Endothelial cell (in vitro differentiated cells): ENCODE measurements at places on chromosomes 5 and 9.

DNA sequence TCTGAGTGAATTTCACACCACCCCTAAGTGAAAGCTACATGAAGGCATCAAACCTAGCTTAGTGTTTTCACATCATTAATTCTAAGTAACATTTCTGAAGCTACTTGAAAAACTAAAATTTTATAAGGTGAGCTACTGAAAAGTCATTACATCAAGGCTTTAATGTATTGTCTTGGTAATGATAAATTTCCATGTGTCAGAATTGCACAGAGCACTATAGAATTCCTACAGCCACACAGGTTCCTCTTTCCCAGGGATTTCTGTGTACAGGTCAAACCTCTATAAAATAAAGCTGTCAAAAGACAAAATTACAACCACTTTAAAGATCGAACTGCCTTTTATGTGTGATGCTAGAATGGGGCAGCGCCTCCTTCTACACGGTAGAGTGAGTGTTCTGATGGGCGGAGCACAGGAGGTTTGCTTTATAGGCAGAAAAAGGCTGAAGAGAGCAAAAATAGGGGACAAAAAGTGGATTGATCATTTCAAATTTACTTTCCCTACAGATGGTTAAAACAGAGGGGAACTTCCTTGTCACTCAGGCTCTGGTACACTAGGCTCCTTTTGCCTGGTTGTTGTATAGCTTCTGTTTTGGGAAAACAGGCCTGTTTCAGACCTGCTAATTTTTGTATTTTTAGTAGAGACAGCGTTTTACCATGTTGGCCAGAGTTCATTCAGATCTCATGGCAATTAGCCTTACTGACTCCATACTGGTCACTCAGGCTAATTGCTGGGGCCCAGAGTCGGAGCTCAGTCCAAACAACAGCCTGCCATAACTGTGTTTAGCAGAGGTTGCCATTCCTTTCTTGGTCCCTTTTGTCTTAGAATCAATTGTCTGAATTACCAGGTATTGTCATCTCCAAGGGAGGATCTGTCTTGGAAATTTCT lies 102.5 kb upstream of the BASP1 start:
- no peak for DNase-seq

DNA sequence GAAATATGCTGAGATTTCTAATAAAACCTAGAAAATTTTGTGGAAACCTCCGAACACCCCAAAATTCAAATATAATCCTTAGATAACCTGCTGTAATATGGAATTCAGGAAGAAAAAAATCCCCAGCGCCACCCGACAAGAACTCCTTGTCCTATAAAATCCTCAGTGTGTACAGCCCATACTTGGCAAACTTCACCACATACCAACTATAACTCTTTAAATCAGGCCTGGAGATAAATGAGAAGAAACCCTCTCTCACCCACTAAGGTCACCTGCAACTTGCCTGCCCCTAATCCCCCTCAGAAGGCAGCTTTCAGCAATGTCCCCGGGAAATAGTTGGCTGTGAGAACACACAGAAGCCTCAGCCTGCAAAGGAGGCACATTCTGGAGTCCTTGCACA lies 90.5 kb downstream of the SH3TC2 start:
- DNase-seq: no peak

DNA sequence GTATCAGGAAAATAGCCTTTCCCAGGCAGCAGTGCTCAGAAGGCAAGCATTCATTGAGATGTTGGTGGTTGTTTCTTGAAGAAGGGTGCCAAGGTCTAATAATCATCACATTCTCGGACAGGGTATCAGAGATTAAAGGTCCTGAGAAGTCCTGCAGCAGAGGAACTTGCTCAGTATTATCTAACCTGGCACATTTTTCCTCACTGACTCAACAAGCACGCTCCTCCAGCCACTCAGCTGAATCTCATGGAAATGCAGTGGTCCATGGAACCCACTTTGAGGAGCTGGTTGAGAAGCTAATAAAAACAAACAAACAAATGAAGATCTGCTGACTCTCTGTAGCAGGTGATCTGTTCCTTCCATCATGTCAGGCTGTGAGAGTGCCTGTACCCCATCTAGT lies 35.3 kb upstream of the ICE1 start:
- no peak for DNase-seq

- no peak for DNase-seq
Observed at GRCh38 chr5:151374539-151374938, 27.2 kb upstream of the SLC36A2 start.

GRCh38 chr9:92138157-92138959 lies 23.1 kb upstream of the SPTLC1 start:
- DNase-seq: peak; percentile 93

GRCh38 chr5:128579639-128580038 lies 41.6 kb upstream of the FBN2 start:
- no peak for DNase-seq

- DNase-seq: no peak
Observed at GRCh38 chr5:142659405-142659804, 26.5 kb downstream of the FGF1 start.

DNA sequence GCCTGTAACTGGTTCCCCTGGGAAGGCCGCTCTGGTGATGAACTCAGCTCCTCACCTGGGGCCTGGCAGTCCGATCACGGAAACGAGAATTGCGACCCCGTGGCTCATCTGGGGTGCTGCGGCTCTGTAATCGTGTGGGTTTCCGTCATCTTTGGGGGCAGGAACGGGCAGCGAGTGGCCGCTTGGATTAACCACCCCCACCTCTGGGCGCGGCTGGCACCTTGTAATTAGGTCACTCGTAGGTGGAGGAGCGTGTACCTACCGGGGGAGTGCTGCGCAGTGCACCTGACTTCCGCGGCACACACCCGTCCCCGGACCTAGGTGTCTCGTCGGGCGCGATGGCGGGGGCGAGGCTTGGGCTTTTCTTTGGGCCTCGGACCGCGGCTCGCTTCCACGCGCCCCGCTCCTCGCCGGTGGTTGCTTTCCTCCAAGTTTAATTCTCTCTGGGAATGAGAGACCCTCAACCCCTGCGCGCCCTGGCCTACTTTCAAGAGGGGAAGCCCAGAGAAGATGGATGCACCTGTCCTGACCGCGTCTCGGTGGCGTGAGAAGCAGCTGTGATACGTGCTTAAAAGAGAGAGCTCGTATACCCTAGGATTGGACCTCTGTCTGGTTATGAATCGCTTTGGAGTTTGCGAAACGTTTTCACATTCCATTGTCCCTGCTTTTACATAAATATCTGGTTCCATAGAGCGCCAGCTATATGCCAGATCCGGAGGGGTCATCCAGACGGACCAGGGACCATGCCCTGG lies 744 bp upstream of the PPP2CA start:
- DNase-seq: no peak

- DNase-seq: no peak
Observed at GRCh38 chr9:108363311-108363710, 492.5 kb downstream of the ACTL7B start.

DNA sequence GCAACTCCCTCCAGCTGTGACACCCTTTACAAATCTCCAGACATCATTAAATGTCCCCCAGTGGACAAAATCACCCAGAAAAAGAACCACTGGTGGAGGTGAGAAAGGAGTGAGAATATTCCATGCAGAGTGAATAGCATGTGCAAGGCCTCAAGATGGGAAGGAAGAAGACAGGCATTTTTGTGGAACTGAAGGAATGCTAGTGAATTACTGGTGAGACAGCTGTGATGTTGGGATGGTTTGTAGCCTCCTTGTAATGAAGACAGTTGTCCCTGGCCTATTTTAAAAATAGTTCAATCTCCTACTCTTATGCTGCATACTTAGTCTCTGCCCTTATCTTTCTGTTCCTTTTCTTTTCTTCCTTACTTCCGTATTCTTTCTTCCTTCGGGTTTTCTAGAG lies 124.9 kb upstream of the RPS23 start:
- DNase-seq: no peak

- DNase-seq: no peak
Observed at GRCh38 chr5:5688925-5689310, 266.4 kb downstream of the ICE1 start.

GRCh38 chr5:59079622-59080620 lies 497.0 kb downstream of the RAB3C start:
- no peak for DNase-seq

- no peak for DNase-seq
Observed at GRCh38 chr9:38332625-38333024, 59.9 kb upstream of the ALDH1B1 start.

DNA sequence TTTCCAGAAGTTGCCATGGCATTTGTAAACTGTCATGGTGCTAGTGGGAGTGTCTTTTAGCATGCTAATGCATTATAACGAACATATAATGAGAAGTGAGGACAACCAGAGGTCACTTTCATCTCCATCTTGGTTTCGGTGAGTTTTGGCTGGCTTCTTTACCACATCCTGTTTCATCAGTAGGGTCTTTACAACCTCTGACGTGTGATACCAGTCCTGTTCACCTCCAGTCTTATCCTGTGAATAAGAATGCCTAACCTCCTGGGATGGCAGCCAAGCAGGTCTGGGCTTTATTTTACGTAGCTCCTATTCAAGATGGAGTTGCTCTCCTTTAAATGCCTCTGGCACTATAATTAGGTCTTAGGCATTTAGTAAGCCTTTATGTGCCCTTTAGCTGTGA lies 20.4 kb upstream of the RFK start:
- no peak for DNase-seq

GRCh38 chr5:31479706-31480105 lies 52.2 kb downstream of the DROSHA start:
- no peak for DNase-seq

DNA sequence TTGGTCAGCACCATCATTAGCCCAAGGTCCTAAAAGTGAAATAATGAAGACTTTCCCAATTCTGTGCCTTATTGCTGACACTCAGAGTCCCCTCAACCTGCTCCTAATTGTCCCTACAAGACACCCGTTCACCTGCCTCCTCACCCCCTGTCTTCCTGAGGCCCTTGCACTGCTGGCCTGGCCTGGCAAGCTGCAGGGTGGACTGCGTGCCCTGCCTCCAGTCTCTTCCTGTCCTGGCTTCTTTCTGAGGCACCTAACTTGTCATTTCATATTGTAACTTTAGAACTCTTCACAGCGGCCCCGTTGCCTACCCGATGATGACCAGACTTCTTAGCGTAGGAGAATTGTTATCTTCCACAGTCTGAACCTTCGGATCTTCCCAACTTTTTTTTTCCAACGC lies 153.9 kb downstream of the SMARCA2 start:
- no peak for DNase-seq

DNA sequence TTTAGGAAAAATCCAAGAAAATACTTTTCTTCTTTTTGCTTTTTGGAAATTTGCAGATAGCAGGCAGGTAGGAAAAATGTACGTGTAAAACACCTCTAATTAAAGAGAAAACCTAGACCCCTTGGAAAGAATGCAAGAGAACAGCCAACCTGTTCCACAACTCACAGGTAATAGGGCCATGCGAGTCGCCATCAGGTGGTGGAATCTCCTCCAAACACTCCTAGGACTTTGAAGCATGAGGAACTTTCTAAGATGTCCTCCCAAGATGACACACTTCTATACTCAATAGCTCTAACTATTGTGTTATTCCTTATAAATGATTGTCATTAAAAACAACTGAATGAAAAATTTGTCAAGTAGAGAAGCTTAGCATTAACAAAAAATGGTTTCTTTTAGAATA lies 174.0 kb downstream of the TMC1 start:
- no peak for DNase-seq

- DNase-seq: no peak
Observed at GRCh38 chr9:12544700-12545099, 148.5 kb upstream of the TYRP1 start.

- peak; percentile 73 for DNase-seq
Observed at GRCh38 chr5:107248066-107248695, 422.6 kb downstream of the EFNA5 start.

GRCh38 chr5:109917154-109917546 lies 227.4 kb downstream of the MAN2A1 start:
- no peak for DNase-seq

DNA sequence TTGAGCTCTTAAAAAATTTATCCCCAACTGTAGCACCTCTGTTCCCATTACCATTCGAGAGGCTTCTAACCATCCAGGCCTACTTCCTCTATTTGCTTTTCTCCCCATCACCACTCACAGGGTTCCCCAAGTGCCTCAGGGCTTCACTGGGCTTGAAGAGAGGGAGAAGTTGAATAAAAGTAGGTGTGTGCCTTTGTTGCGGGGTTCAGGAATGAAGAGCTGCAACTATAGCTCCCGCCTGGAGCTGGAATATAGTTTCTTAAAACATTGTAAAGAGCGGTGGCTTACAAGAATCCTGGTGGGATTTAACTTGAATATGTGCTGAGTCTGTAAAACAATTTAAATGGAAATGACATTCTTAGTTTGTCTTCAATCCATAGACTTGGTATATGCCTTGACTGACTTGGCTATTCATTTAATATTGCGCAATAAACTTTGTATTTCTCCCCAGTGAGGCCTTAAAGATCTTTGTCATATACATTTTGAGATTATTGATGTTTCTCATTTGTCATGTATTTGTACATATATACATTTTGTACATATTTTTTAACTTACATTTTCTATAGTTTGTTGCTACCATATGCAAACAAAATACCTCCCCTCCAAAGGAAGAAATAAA lies 7.2 kb downstream of the ENTREP1 start:
- DNase-seq: no peak

DNA sequence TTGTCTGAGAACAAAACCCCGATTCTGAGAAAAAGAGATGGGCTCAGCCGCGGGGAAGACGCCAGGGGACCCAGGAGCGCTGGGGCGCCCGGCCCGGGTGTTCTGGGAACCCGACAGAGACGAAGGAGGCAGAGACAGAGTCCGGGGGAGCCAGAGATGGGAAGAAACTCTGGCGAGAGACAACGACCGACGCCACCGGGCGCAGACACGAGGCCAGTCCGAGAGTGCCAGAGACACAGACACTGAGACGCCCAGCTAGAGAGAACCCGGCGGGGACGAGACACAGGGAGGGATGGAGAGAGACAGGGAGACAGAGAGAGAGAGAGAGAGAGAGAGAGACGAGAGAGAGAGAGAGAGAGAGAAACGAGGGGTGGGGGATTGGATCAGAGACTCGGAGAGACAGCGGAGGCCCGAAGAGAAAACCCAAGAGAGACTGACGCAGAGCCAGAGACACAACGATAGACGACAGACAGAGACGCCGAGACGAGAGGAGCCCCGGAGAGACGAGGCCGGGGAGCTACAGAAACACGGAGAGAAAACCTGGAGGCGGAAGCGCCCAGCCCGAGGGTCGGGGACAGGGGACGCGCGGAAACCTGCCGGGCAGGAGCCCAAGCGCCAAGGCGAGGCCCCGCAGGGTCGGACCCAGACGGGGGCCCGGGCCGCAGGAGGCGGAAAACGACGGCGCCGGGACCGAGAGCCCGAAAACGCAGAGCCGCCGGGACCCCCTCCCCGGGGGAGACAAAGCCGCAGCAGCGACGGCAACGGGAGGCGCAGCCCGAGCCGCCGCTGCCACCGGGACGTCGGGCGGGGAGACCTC lies 3.3 kb downstream of the NR5A1 start:
- DNase-seq: no peak

DNA sequence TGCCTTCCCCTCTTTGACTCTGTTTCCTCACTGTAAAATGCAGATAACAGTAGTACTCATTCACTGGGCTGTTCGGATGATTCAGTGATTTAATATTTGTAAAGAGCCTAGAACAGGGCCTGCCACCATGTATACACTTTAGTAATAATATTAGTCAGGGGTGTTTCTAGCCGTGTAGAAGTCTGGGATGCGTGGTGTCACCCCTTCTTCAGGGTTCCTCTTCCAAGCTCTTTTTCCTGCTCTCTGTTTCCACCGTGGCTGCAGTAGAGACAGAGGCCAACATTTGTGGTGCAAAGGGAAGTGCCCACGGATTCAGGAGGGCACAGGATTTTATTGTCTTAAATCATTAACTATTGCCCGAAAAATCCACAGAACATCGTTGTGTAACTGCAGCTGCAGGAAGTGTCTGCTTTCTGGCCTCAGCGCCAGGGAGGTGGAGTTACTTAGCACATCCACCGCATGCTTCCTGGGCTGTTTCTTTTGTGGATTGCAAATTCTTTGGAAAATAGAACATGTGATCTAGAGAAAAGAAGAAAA lies 61.7 kb downstream of the TRIO start:
- no peak for DNase-seq
